ENCODE measurements at places on chromosomes 4 and X. TPM values are rescaled to one million over a fixed set of nuclear protein-coding genes. Genes with fewer than 3 reads are reported as not detected.

DNA sequence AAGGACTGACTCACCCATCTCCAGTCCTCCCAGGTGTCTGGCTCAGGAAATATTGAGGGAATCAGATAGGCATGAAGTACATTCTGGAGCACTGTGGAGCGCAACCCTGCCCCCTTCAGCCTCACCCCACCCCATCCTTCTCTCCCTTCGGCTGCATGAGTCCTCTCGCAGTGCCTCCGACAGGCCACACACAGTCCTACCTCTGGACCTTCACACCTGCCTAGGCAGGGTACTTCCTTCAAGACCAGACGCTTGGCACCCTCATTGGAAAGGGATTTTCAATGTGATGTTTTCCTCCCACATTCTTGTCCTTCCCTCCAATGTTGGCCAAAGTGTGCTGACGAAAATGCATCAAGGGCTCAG lies 26.8 kb upstream of the PPP2R2C start:
- H3K4me3 ChIP-seq: no peak overlapping the region
- H3K27ac ChIP-seq: no peak overlapping the region
- DNase-seq: no peak
- no peaks in the 10 kb centered on the region for H3K27me3 ChIP-seq
- no peaks in the 10 kb centered on the region for H3K36me3 ChIP-seq

GRCh38 chrX:40268188-40268520 lies 170.4 kb upstream of the BCOR start:
- H3K27ac ChIP-seq: no peak overlapping the region
- DNase-seq: no peak
- peaks cover 18% of the 10 kb centered on the region for H3K4me1 ChIP-seq
- H3K27me3 ChIP-seq: peaks cover 15% of the 10 kb centered on the region
- no peak overlapping the region for H3K4me3 ChIP-seq

DNA sequence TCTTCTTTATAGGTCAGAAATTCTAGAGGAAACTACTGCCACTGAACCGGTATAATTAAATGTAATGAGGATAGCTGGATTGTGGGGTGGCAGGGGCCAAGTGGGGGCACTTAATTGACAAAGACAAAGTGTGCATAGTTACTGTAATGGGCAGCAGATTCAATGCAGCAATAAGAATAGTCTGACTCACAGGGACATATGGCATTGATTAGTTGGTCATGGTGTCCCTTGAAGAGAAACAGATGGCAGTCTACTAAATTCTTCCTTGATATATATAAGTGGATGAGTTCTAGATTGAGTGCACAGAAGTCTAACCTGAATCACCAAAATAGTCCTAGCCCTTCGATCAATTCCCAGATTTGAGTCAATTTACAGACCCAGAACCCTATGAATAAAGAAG lies 31.6 kb downstream of the ETDC start:
- H3K27ac ChIP-seq: no peak overlapping the region
- H3K36me3 ChIP-seq: no peaks in the 10 kb centered on the region
- H3K4me1 ChIP-seq: peaks cover 4% of the 10 kb centered on the region
- no peaks in the 10 kb centered on the region for H3K27me3 ChIP-seq
- no peak for DNase-seq

DNA sequence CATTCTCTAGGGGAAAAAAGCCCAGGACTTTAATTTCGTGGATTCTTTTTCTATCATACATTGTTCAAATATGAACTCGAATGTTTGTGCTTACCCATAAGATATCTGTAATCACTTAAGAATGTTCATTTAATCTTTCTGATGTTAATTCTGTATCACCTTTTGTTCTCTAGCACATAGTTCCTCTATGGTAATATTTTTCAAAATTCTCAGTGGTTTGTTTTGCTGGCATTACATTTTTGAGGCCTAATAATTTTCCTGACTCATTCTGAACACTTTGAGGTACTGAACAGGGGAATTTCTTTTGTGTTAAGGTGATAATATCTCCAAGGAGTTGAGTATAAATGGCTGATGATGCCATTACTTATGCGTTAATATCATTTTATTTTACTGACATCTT lies 490.7 kb upstream of the PITX2 start:
- no peaks in the 10 kb centered on the region for H3K27me3 ChIP-seq
- no peaks in the 10 kb centered on the region for H3K4me1 ChIP-seq
- H3K36me3 ChIP-seq: no peaks in the 10 kb centered on the region

- H3K4me1 ChIP-seq: peaks cover 2% of the 10 kb centered on the region
- no peak overlapping the region for H3K27ac ChIP-seq
- H3K27me3 ChIP-seq: no peaks in the 10 kb centered on the region
- no peaks in the 10 kb centered on the region for H3K36me3 ChIP-seq
- DNase-seq: no peak
These were observed 36.9 kb downstream of the SORBS2 start for GRCh38 chr4:185774845-185775680.

- no peaks in the 10 kb centered on the region for H3K36me3 ChIP-seq
- H3K27ac ChIP-seq: no peak overlapping the region
- H3K4me3 ChIP-seq: no peak overlapping the region
- H3K4me1 ChIP-seq: no peaks in the 10 kb centered on the region
- no peak for DNase-seq
These were observed 144.9 kb downstream of the ANXA5 start for GRCh38 chr4:121551881-121552280.

DNA sequence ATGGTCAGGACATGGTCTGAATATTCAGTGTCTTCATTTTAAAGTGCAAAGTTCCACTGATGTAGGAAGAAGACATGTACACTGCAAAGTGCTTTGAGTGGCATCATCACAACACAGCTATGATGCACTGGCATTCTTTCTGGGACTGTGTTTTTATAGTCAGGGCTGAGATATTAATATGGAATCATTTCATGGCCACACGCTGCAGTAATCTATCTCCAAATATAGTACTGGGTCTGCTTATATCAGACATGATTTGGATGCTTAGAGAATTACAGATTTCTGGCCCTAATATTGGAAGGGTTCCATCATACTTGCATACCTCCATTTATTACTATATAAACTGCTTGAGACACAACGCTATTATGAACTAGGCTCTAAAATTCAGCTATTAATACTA lies 1170.9 kb downstream of the NLGN4X start:
- no peak overlapping the region for H3K4me3 ChIP-seq
- DNase-seq: no peak
- H3K27me3 ChIP-seq: no peaks in the 10 kb centered on the region
- H3K27ac ChIP-seq: no peak overlapping the region

DNA sequence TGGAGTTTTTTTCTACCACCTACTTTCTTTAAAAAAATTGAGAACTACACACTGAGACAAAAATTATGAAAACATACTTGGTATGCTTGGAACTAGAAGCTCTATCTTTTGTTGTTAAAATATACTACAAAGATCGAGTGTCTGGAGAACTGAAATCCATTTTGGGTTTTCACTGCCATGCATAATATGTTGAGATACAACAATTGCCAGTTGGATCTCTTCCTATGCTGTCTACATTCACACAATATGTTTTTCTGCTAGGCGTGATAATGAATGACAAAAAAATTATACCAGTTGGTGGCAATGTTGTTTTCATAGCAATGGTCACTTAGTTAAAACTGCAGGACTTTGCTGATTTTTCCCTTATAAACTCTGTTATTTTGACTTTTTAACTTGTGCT lies 605.4 kb upstream of the LCORL start:
- no peaks in the 10 kb centered on the region for H3K4me1 ChIP-seq
- no peaks in the 10 kb centered on the region for H3K27me3 ChIP-seq
- no peak overlapping the region for H3K4me3 ChIP-seq
- no peak for DNase-seq
- no peaks in the 10 kb centered on the region for H3K36me3 ChIP-seq

DNA sequence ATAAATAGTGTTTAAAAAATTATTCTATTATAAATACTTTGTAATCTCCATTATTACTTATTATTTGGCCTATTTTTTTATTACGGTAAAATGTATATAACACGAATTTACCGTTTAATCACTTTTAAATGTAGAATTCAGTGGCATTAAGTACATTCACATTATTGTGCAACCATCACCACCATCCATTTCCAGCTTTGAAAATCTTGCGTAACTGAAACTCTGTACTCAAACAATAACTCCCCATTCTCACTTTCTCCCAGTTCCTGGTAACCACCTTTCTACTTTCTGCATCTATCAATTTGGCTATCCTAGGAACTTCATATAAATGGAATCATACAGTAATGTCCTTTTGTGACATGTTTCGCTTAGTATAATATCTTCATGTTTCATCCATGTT lies 45.7 kb downstream of the PASD1 start:
- no peak overlapping the region for H3K4me3 ChIP-seq
- H3K4me1 ChIP-seq: no peaks in the 10 kb centered on the region
- no peaks in the 10 kb centered on the region for H3K36me3 ChIP-seq
- DNase-seq: no peak
- no peak overlapping the region for H3K27ac ChIP-seq

DNA sequence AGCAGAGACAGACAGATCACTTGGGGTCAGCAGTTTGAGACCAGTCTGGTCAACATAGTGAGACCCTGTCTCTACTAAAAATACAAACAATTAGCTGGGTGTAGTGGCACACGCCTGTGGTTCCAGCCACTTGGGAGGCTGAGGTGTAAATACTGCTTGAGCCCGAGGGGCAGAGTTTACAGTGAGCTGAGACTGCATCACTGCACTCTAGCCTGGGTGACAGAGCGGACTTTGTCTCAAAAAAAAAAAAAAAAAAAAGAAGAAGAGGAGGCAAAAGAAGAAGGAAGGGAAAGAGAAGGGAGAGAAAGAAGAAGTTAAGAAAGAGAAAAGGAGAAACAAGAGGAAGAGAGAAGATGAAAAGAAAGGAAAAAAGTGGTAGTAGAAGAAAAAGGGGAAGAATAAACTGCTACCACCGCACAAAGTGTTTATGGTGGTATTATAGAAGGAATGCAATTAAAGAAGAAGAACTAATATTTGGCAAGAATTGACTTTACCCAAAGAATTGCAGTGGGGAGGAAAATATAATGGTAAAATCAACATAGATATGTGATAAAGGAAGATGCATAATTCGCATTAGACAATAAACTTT lies 19.6 kb upstream of the NSUN7 start:
- H3K27ac ChIP-seq: no peak overlapping the region
- H3K27me3 ChIP-seq: no peaks in the 10 kb centered on the region
- H3K4me1 ChIP-seq: no peaks in the 10 kb centered on the region

GRCh38 chrX:129875669-129876068 lies 30.3 kb upstream of the UTP14A start:
- no peak overlapping the region for H3K27ac ChIP-seq
- no peak overlapping the region for H3K4me3 ChIP-seq
- no peaks in the 10 kb centered on the region for H3K27me3 ChIP-seq
- H3K4me1 ChIP-seq: no peaks in the 10 kb centered on the region
- no peak for DNase-seq

DNA sequence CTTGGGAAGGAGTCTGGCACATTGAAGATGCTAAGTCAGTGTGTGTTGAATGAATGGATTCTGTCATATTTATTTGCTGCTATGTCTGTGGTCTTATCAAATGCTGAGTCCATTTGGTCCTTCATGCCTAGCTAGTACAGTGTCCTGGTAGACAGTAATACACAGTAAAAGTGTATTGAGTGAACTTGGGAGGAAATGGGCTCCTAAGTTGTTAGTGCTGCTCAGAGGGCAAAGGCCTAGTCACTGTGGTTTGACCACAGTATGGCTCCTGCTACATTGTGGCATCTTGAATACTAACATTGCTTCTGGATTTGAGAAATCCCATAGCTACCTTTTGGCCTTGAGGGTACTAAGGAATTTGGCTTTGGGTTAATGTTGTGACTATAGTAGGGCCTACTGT lies 33.9 kb downstream of the MTM1 start:
- no peaks in the 10 kb centered on the region for H3K4me1 ChIP-seq
- no peak for DNase-seq
- H3K4me3 ChIP-seq: no peak overlapping the region

GRCh38 chr4:86961116-86961515 lies 26.3 kb downstream of the AFF1 start:
- H3K36me3 ChIP-seq: no peaks in the 10 kb centered on the region
- no peaks in the 10 kb centered on the region for H3K27me3 ChIP-seq
- no peak overlapping the region for H3K4me3 ChIP-seq
- DNase-seq: no peak
- H3K27ac ChIP-seq: no peak overlapping the region
- peaks cover 8% of the 10 kb centered on the region for H3K4me1 ChIP-seq

DNA sequence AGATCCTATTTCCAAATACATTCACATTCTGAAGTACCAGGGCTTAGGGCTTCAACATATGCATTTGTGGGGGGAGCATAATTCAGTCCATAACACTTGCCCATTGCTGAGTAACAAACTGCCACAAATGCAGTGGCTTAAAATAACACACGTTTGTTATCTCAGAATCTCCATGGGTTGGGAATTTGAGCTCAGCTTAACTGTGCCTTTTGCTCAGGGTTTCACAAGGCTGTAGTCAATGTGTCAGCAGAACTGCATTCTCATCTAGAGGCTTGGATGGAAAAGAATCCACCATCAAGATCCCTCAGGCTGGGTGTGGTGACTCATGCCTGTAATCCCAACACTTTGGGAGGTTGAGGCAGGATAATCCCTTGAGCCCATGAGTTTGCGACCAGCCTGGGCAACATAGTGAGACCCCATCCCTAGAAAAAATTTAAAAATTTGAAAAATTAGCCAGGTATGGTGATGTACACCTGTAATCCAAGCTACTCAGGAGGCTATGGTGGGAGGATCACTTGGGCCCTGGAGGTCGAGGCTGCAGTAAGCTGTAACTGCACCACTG lies 25.8 kb upstream of the TBL1X start:
- no peaks in the 10 kb centered on the region for H3K4me1 ChIP-seq
- DNase-seq: no peak
- no peaks in the 10 kb centered on the region for H3K36me3 ChIP-seq
- H3K4me3 ChIP-seq: no peak overlapping the region

GRCh38 chrX:13164611-13165010 lies 120.2 kb upstream of the FAM9C start:
- peaks cover 10% of the 10 kb centered on the region for H3K4me1 ChIP-seq
- H3K27ac ChIP-seq: peak overlapping the region; percentile 43
- peaks cover 12% of the 10 kb centered on the region for H3K27me3 ChIP-seq
- no peak overlapping the region for H3K4me3 ChIP-seq
- DNase-seq: no peak

DNA sequence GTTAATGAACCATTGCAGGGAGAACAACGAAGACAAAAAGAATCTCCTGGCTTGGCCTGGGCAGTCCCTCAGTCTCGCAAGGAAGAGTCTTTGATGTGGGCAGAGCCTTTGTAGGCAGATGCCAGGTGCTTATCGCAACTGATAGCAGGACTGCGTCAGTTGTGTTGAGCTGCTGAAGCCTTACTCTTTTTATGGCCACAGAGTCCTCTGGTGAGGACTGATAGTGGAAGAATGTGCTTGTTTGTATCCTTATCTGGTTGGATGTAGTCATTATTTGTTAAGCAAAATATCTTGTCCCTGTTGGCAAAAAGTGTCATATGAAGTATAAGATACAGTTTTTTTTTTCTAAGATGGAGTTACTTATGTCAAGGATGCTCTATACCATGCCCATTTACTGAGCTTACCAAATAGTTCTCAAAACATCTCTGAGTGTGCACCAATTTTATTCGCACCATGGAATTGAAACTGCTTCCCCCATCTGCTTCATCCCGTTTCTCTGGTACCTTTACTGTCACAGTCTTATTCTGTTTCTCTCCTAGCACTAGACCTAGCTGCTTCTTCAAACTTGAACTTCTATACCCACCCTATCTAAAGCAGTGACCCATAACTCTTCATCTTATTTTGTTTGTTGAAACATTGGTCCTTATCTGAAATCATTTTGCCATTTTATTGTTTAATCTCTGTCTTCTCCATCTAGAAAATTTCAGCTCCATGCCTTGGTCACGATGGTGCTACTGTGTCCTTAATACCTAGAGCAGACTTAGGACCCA lies 47.0 kb upstream of the SPRY1 start:
- H3K27ac ChIP-seq: no peak overlapping the region
- no peaks in the 10 kb centered on the region for H3K36me3 ChIP-seq

Gene NIPAL1
- 1.9 TPM for total RNA-seq

Gene SUPT20HL1
- total RNA-seq: not detected

Gene TMPRSS11F
- not detected for total RNA-seq

Gene SCLT1
- 32.0 TPM for total RNA-seq

Gene NDP
- total RNA-seq: 6.5 TPM
